H9 (cell line): ENCODE measurements at places on chromosomes 1 and 21.

DNA sequence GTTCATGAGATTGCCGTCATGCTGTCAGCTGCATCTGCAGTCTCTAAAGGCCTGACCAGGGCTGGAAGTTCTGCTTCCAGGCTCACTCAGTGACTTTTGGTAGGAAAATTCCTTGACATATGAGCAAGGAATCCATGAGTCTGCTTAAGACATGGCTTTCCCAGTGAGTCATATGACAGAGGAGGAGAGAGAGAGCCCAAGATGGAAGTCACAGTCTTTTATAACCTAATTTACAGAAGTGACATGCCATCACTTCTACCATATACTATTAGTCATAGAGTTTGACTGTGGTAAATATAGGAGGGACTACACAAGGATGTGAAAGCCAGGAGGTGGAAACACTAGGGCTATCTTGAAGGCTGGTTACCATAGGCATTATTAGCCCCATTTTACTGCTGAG lies 115.2 kb downstream of the ROR1 start:
- peaks cover 8% of the 10 kb centered on the region; the same call in 1 of the 2 replicates for H3K4me1 ChIP-seq

GRCh38 chr21:45074048-45074817 lies at the start of gene ADARB1:
Gene ADARB1 (plus strand): TSS chr21:45074580. CDS start chr21:45171657, 97,077 bp downstream.
- no peaks in the 10 kb centered on the region for H3K4me1 ChIP-seq
- H3K27ac ChIP-seq: no peak within 1 kb of the TSS
- peaks cover 11% of the 10 kb centered on the region; the same call in 1 of the 2 replicates for H3K27me3 ChIP-seq

- H3K4me3 ChIP-seq: no peak overlapping the region
- H3K4me1 ChIP-seq: 0 out of 2 replicates have a peak, but pooled peaks cover 3% of the 10 kb centered on the region
- no peak overlapping the region for H3K27ac ChIP-seq
- H3K27me3 ChIP-seq: no peaks in the 10 kb centered on the region
Observed at GRCh38 chr21:39186676-39187075, 3.4 kb upstream of the PSMG1 start.

DNA sequence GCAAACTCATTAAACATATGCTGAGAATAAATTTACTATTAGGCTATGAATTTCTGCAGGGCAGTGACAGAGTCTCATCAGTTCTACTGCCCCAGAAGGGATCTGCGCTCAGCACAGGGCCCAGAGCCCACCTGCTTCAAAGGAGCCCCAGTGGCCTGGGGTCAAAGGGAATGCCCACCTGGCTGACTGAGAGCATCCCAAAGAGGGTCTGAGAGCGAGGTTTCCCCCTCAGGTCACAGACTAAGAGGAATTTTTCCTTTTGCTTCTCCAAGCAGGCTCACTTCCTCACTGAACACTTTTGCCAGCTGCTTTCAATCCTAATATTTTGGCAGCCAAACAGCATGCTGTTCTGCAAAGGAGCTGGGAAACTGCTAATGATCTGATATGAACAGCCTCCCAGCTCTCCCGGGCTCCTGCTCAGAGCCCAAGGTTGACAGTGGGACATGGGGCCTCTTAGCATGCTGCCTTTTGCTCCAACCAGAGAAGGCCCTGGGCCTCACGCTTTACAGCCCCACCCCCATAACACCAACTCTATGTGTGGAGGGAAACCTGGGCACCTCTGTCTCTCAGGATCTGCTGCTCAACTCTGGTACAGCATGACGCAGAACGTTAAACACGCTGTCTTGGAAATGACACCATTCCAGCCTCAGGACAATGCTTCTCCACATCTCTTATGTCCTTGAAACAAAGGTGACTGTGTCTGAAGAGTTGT lies 70.7 kb upstream of the SYT6 start:
- no peaks in the 10 kb centered on the region for H3K27me3 ChIP-seq
- no peaks in the 10 kb centered on the region for H3K4me1 ChIP-seq
- no peak overlapping the region for H3K27ac ChIP-seq
- no peaks in the 10 kb centered on the region for H3K36me3 ChIP-seq

- DNase-seq: no peak
- H3K27ac ChIP-seq: no peak overlapping the region
- H3K27me3 ChIP-seq: no peaks in the 10 kb centered on the region
- H3K36me3 ChIP-seq: peaks cover 2% of the 10 kb centered on the region; the same call in 1 of the 2 replicates
- 0 out of 2 replicates have a peak, but pooled peaks cover 3% of the 10 kb centered on the region for H3K4me1 ChIP-seq
Observed at GRCh38 chr1:206495493-206496046, 11.8 kb upstream of the RASSF5 start.
